ENCODE measurements at places on chromosomes 11 and 22.
A peak's percentile ranks its signal among the peaks of the same experiment; 100 is the strongest.

GRCh38 chr11:93267383-93267782 lies 63.2 kb upstream of the DEUP1 start:
- no peak for DNase-seq

DNA sequence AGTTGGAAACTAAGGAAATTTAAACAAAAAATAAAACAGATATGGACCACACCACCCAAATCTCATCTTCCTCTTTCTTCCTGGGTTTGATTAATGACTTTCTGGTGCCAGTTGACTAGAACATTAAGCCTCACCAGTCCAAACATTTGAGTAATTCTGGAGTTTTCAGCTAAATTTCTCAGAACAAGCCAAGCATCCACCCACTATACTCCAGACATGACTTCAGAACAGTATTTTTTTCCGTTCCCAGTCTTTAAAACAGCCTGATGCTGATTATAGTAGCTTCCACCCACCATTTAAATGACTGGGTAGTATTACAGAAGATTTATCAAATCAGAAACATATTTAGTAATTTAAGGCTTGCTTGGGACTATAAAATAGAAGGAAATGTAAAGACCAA lies 230.9 kb upstream of the UBASH3B start:
- DNase-seq: no peak

DNA sequence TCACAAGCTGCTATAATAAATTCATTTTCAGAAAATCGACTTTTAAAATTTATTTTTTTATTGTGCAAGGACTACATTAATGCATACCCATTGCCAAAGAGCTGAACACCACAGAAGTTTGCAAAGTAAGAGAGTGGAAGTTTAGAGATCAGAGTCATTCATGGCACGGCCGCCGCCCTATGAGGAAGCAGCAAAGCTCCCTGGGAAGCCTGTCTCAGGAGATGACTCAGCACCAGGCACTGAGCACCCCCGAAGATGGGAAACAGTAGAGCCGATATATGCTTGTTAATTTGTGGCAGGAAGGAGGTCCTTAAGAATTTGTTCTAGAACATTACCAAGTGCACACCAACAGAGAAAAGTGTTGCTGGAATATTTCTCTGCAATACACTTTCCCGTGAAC lies 693.7 kb downstream of the OPCML start:
- DNase-seq: no peak

- DNase-seq: peak; percentile 71
Observed at GRCh38 chr22:38953577-38954413, 3.6 kb upstream of the APOBEC3A start.

DNA sequence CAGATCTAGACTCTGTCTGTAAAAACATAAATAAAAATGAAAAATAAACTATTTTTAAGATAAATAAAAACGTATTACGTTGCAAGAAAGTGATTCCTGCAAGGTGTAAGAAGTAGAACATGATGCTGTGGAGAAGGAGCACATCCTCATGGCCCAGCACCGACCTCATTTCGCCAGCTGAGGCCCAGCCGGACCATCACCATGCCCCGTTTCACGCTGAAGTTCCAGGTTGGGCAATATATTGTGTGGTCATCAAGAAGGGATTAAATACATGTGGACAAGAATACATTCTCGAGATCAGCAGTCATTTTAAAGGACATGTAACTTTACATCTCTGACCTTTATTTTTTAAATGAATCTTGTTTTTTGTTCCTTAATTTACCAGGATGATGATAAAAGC lies 20.7 kb upstream of the CTTN start:
- DNase-seq: no peak

DNA sequence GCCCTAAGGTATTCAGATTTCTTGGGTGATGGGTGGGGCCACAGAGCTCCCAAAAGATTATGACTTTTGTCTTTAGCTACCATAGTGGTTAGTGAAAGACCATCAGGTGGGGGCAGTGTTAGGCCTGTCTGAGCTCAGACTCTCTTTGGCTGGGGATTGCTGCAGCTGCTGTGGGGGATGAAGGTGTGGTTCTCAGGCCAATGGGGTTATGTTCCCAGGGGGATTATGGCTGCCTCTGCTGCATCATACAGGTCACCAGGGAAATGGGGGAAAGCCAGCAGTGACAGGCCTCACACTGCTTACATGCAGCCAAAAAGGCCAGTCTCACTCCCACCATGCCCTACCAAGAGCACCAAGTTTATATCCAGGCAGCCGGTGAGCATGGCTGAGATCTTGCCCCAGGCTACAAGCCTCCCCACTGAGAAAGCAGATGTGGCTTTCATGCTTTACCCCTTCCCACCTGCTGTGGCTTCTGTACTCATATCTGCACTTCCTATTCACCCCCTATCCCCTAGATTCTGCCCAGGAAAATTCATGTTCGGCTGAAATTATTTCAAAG lies 24.8 kb downstream of the CNTF start:
- no peak for DNase-seq

DNA sequence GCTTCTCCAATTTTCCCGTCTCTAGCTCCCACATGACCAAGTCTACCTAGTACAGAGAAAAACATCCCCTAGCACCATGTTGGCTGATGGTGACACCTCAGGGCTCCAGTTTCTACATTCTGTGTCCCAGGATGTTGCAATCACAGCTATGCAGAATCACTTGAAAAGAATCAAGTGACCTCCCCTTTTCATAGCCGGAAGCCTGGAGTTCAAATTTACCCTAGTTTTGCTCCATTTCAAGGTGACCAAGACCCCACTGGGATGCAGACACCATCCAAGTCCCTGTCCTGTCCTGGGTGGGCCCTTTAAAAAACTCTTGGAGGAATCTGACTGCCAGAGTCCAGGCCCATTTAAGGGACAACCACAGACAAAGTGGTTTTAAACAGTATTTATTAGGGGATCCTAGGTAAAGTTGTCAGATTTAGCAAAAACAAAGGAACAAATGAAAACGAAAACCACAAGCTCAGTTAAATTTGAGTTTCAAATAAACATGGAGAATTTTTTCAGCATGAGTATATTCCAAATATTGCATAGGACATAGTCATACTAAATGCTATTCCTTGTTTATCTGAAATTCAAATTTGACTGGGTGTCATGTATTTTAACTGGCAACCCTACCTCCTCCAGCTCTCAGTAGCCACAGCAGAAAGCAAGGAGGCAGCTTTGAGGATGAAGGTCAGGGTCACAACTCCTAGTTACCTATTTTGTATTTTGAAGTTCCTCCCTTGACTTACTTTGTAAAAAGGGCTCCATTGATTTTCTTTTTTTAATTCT lies 52.4 kb downstream of the MIAT start:
- DNase-seq: no peak

DNA sequence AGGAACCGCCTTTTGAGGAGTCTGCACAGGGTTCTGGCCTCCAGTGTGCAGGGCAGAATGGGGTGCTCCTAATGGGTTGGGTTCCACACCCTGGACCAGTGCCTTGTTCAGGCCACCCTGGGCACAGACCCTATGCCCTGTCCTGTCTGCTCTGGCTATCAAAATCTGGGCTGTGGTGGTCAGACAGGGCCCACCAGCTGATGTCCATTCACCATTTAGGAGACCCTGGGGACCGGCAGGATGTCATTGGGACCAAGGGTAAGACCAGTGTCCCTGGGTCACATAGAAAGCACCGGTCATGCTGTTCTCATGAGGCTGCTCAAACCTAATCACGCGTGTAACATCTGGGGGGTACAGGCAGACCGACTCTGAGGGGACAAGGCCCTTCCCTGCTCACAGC lies 37.3 kb downstream of the PARVG start:
- DNase-seq: no peak

DNA sequence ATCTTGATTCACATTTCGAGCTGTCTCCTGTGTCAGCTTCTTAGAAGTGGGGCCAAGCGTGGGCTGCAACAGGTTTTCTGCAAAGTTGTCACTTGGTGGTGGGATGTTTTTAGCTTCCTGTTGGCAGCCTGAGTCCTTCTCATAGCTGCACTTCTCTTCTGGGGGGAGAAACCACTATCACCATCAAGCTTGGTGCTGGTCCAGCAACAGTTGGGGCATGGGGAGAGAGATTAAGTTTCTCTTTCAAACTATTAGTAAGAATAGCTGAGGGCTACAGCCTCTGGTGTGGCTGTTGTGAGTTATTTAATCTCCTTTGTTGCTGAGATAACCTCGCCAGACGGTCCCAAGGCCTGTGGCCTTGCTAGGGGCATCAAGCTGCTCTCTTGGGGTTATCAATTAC lies 123.3 kb upstream of the CRYBB3 start:
- DNase-seq: no peak

- no peak for DNase-seq
Observed at GRCh38 chr11:86703987-86704386, 31.6 kb upstream of the ME3 start.

GRCh38 chr11:75051043-75051442 lies 45.6 kb downstream of the OR2AT4 start:
- DNase-seq: no peak

DNA sequence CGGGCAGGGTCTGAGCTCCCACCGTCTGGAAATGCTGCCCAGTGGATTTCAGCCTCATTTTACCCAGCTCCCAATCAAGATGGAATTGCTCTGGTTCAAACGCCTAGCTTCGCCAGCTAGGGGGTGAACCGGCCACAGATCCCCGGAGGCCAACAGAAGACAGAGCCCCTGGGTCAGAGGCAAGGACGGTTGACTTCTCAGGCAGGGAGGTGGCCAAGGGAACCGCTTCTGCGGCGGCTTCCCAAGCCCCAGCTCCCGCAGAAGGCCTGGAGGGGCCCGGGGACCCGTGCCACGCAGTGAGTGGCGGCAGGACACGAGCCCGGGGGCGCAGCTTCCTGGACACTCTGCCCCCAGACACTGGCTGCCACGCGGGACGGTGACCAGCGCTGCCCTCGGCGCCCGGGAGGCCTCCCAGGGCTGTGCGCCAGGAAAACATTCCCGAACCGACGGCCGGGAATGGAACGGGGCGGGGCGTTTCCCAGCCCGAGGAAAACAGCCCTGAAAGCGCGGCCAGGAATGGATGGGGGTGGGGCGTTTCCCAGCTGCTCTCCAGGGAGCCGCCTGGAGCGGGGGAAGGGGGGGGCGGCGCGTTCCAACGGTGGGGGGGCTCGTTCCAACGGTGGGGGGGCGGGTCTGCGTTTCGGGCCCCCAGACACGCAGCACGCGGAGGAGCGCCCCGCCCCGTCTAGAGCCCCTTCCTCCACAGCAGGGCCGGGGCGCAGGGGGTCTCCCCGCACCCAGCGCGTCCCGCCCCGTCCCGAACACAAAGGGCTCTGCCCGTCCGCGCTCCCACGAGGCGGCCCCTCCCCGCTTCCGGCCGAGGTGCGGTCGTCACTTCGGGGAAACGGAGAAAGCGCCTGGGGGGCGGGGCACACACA lies 13.5 kb upstream of the B4GALNT4 start:
- DNase-seq: peak; percentile 77
